ENCODE measurements at places on chromosomes 1 and 21.

- DNase-seq = no peak
Measured at GRCh38 chr21:22476726-22477646, 1478.8 kb downstream of the NCAM2 start.

- DNase-seq = no peak
Measured at GRCh38 chr21:32613436-32614043, 1.4 kb upstream of the CFAP298 start.

- DNase-seq = no peak
Measured at GRCh38 chr1:166365081-166365480, 198.3 kb upstream of the FAM78B start.

DNA sequence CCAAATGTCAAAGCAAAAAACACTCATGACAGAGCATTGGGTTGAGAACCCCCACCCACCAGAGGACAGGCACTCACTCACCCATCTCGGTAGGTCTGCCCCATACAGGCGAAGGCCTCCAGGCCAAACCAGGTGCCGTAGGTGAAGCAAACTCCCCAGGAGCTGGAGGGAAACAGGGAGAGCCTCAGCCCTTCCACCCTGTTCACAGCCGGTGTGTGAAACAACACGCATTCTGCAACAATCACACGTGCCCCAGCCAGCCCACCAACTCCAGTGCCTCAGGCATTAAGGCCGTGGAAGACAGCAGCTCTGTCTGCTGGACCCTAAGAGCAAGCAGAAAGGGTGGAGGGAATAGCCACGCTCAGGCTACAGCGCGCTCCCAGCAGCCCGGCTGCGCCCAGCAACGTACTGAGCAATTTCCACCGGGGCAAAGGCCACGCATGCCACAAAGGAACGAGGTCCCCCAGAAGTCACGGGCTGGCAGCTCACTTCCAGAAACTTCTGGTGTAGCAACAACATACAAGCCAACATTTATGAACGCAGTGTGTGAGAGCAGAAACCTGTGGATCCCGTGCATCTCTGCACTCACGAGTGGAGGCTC, 11.4 kb upstream of the SPATC1L start:
- DNase-seq = no peak

- DNase-seq = no peak
Measured at GRCh38 chr1:236837897-236838296, 42.8 kb downstream of the MTR start.

- no peak for DNase-seq
Measured at GRCh38 chr21:16408280-16408679, 678.5 kb downstream of the USP25 start.

- DNase-seq = no peak
Measured at GRCh38 chr1:229035748-229036082, 235.2 kb upstream of the RAB4A start.

GRCh38 chr1:6497215-6497866, 5.9 kb upstream of the PLEKHG5 start:
- peak; percentile 23 for DNase-seq

All from activated T-helper 1 cell treated with anti-CD3 and anti-CD28 coated beads, Interleukin-2, amount 50 U/mL, for 16 hours (primary cell).